M059J (cell line): ENCODE measurements at places on chromosomes 11 and 22. TPM values are rescaled to one million over a fixed set of nuclear protein-coding genes. Genes with fewer than 3 reads are reported as not detected.
A peak's percentile ranks its signal among the peaks of the same experiment; 100 is the strongest.

DNA sequence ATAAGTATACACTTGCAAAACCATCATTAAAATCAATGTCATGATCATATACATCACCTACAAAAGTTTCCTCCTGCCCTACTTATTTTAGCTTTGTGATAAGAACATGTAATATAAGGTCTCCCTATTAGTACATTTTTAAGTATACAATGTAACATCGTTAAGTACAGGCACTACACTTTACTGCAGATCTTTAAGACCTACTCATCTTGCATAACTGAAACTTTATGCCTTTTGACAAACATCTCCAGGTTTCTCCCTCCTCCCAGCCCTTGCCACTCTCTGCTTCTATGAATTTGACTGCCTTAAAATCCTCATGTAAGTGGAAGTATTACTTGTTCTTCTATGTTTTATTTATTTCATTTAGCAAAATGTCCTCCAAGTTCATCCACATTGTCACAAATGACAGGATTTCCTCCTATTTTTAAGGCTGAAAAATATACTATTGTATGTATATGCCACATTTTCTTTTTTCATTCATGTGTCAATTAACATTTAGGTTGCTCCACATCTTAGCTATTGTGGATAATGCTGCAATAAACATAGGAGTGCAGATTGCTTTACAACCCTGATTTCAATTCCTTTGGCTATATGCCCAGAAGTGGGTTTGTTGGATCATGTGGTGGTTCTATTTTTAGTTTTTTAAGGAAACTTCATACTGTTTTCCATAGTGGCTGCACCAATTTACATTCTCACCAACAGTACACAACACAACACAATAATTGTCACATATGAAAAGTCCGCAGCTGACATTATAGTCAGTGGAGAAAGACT lies 471.1 kb upstream of the ANO3 start:
- DNase-seq, result no peak

DNA sequence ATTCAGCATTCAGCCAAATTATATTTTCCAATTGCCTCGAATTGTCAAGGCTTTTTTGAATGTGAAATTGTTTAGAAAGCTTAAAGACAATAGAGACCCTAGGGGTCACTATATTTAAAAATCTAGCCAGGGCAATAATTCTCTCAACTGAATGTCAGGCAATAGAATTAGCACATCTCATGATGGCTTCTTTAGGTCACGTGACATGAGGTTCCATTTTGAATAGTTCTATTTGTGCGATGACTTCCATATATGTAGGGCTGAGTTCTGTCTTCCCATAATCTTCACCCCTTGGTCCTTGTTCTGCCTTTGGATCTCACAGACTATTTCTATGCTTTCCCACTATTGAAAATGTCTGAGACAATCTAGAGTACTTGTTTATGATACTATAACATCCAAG lies 527.7 kb upstream of the KIRREL3 start:
- DNase-seq, result no peak

The ABCC8 gene
- total RNA-seq, result not detected in 2 replicates

DNA sequence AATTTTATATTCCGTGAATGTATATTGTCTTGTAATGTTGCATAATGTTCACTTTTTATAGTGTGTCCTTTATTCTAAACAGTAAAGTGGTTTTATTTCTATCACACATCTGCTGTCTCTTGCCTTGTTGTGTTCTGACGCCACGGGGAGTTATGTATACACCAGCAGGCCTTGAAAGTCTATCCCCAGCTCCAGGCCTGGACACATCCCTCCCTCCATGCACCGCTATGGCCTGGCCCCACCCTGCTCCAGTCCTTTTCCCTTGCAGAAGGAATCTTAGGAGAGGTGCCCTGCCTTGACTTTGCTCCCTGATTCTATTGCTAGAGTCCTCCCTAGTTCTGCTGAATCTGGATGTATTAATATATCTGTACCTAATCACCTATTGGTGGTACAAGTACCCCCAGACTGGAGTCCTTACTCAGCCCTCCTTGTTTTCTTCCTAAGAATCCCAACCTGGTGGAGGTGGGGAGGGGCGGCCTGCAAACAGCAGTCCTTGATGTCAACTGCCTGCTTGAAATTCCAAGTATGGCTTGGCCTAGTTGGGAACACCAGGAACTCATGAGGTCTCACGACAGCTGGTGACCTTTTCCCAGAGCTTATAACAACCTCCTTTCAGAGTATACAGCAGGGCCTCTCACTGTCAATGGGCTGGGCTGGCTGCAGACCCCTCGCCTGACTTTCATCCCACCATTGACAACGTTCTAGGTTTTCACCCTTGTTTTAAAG lies 61.6 kb downstream of the TIMP3 start:
- no peak for DNase-seq

DNA sequence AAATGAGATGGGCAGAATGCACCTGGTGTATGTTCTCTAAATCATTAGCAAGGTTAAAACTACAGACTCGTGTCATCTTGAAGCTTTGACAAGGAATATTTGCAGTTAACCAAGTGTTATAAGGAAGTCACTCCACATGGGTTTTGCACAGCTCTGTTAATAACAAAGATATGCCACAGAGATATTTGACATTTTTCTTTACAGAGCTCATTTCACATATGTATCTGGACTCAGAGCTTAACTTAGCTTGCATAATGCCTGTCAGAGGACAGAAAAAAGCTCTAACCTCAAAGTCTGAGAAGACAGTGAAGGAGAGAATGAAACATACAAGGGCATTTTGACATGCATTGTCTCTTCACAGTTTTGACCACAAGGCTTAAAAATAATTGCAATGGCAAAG lies 105.5 kb downstream of the C11orf87 start:
- DNase-seq, result no peak

DNA sequence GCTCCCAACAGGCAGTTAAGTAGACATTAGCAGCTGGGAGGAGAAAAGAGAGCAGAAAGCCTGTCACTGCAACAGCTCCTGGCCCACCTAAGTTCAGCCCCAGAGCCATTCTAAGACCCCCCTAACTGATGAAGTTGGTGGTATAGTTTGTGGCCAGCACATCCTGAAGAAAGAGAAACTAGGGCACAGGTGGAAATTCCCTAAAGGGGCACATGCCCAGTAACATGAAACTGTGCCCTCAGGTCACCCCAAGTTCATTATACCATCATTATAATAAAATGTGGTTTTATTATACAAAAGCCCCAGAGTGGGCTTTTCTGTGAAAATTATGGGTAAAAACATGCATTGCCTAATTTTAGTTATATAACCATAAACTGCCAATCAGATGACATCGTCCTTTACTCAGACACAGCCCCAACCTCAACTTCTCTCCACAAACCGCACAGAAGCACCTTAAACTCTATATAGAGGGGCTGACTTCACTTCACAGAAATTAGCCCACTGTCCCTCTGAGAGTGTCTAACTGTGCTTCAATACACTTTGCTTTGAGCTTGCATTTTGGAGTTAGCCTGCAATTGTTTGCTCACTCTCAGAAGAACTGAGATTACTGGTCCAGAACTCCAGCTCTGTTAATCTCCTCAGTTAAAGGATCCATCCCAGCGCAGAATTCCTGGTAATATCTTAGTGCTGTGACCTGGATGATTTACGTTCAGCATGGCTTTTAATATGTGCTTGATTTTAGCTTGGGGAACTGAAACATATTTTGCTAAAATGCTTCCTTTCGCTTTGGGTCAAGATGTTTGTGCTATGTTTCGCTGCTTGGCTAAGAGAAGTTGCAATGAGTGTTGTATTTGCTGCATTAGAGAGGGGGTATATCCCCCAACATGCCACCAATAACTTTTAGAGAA lies 1.8 kb upstream of the APOL3 start:
- peak; percentile 7 for DNase-seq

GRCh38 chr22:39925909-39926679 lies 25.2 kb downstream of the GRAP2 start:
- DNase-seq, result no peak

- no peak for DNase-seq
These were observed 106.2 kb upstream of the TBCEL start for GRCh38 chr11:120917559-120918239.

The CEP164 gene
- 8.4 and 20.6 TPM in 2 replicates for total RNA-seq

The ARHGAP20 gene
- total RNA-seq, result 1.1 and 1.4 TPM in 2 replicates

DNA sequence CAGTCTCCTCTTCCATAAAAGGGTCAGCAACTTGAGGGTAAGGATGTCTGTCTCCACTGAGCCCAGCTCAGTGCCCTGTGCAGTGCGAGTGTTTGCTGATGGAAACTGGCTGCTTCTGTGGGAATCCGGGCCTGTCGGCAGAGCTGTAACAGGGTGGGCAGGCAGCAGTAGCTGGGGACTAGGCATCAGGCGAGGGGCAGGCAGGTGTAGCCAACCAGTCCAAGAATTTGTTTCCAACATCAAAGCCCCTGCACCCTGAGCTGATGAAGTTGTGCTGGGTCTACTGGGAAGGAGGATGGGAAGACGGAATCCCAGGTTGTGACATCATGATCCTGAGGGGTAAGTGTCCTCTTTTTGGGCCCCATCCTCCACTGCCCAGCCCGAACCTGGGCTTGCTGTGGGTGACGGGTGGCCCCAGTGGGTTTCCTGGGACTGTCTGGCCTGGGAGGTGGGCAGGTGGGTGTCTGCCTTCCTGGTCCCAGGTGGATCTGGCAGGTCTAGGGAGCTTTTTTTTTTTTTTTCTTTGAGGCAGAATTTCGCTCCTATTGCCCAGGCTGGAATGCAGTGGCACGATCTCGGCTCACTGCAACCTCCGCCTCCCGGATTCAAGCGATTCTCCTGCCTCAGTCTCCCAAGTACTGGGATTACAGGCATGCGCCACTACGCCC lies 11.0 kb downstream of the SLC29A2 start:
- no peak for DNase-seq

The SPON1 gene
- total RNA-seq, result 0.05 and 0.17 TPM in 2 replicates

DNA sequence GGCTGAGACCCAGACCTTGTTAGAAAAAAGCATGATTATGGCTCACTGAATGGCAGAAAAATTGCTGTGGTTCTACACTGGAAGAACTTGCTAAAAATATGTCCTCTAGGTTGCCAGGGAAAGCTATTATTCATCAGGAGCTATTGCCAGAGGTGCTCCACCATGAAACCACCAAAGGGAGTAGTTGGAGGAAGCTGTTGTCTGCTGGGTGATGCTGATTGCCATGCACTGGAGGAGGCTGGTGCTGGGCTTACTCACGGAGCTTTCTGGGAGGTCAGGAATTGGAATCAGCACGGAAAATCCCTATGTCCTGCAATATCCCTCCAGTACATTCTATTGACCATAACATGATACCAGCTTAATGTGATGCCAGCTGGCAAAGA lies 199.6 kb upstream of the ZBED5 start:
- DNase-seq, result no peak

DNA sequence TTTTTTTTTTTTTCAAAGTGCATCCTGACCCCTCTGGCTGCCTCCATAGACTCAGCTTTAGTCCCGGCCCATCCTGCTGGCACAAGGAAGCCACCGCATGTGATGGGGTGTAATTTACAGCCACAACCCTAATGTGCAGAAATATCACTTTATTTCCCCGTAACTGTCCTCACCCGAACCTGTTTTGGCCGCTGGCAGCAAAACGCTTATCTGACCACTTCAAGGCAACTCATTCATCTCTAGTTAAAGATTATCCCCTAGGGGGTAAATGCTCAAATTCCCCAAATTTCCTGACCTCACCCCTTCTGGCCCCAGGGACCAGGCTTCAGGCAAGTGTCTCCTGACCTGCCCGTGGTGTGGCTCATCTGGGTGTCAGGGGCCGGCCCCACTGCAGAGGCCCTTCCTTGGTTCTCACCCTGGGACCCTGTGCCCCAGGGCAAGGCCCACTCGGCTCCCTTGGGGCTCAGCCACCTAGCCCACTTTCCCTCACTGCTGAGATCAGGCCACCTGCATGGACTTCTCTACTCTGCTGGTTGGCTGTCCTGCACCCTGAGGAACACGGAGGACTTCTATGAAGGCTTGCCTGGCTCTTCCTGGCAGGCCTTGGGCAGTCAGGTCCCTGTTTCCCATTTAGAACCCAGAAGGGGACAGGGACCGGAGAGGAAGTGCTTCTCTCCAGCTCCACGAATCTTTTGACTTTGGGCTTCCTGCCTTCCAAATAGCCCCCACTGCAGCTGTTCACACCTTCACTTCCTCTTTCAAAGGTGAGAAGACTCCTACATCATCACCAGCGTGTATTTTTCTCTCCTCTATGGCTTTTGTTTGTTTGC lies 53.3 kb downstream of the WNT11 start:
- DNase-seq, result no peak

DNA sequence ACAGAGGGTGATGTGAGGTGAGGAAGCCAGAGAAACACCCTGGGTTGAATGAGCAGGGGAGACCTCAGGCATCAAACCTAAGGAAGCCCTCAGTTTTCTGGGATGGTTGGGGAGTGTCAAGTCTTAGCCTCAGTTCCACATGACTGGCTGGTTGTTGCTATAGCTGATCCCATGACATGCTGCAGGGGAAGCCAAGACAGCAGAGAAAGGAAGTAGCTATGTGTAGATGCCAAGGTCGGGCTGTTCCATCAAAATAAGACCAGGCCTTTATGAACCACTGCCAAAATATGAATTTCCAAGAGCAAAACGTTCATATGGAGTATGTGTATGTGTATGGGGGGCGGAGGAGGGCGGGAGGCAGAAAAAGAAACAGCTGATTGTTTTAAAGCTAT lies 11.6 kb downstream of the CD59 start:
- DNase-seq, result peak; percentile 66

DNA sequence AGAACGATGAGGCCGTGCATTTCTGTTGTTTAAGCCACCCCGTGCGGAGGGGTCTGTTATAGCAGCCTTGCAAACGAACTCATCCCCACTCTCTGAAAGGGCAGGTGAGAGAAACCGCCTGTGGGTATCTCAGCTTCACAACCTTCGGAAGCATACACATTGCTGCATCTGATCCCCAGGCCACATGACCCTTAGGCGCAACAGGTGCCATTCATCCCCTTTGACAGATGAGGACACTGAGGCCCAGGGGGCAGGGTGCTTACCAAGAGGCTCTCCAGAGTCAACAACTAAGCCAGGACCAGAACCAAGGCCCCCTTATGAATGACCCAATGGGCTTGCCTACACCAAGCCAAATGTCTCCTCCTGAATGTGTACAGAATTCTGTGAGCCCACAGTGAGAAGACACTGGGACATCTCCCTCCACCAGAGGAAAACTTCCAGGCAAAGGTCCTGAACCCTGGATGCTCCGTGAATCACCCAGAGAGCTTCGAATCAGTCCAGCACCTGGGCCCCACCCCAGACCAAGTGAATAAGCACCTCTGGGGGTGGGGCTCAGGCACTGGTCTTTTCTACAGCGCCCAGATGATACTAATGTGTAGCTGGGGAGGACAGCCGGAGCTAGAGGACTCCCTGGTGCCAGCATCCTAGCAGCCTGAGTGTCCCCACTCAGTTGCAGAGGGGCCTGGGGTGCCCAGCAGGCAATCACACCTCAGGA lies 83.2 kb downstream of the BUD13 start:
- no peak for DNase-seq

The VSIG10L2 gene
- not detected in 2 replicates for total RNA-seq

The OR5A1 gene
- not detected in 2 replicates for total RNA-seq
